ENCODE measurements at places on chromosomes 11 and 22.

- no peak for DNase-seq
Measured at GRCh38 chr11:11995601-11996000, 12.8 kb downstream of the DKK3 start.

DNA sequence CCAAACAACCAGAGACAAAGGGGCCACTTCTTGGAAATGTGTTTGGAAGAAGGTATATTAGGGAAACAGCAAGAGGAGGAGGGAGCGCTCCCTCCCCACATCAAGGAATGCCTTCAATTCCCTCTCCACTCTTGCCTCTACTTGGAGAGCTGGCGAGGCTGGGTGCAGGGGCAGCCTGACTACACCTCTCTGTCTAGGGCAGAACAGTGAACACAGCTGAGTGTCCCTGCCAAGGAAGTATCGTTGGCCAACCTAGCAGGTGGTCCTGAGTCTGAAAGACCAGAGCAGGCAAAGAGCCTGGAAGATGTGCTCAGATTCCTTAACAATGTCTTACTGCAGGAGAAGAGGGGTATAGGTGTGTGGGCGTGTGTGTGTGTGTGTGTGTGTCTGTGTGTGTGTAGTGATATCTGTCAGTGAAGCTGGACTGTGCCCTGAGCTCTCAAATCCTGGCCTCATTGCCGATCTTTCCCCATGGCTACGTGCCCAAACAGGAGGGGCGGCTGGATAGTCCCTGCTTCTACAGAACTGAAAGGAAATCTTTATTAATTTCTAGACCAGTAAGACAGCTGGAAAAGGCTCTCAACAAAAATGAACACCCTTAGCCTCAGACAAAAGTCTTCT, 46.8 kb downstream of the PAMR1 start:
- no peak for DNase-seq

- no peak for DNase-seq
Measured at GRCh38 chr11:102546923-102547471, 16.4 kb upstream of the MMP7 start.

DNA sequence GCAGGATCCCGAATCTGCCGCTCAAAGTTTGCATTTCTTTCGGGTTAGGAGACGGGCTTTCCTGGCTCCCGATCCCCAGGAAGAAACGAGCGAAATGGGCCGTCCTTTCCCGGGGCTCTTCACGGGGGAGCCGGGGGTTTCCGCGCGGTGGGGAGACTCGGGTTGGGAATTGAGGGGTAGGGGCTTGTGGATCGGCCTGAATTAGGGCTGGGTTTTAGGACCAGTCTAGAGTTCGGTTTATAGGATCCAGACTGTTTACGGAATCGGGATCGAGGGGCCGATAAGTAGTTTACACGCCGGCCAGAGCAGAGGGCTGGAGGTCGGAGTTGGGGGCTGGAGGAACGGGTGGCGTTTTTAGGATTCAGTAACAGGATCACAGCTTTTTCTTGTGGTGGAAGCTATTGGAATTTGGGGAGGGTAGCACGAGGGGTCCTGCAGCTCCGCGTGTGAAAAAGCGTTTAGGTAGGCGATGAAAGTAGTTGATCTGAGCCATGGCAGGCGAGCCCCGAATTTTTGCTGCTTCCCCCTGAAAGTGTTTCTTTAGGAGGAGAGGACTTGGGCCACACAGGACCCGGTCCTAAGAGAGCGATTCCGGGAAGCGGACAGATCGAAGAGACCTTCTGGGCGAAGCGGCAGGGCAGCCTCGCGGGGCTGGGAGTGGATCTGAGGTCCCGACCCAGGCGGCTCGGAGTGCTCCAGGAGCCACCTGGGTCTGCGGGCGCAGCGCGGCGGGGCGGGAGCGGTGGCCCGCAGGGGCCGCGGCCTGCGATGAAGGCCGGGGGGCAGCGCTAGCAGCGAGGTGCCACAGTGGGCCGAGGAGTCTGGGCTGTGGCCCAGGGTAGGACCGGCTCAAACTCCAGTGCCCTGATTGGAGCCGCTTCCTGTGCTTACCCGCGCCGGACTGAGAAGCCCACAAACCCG, 1.6 kb downstream of the PKNOX2 start:
- DNase-seq: no peak

DNA sequence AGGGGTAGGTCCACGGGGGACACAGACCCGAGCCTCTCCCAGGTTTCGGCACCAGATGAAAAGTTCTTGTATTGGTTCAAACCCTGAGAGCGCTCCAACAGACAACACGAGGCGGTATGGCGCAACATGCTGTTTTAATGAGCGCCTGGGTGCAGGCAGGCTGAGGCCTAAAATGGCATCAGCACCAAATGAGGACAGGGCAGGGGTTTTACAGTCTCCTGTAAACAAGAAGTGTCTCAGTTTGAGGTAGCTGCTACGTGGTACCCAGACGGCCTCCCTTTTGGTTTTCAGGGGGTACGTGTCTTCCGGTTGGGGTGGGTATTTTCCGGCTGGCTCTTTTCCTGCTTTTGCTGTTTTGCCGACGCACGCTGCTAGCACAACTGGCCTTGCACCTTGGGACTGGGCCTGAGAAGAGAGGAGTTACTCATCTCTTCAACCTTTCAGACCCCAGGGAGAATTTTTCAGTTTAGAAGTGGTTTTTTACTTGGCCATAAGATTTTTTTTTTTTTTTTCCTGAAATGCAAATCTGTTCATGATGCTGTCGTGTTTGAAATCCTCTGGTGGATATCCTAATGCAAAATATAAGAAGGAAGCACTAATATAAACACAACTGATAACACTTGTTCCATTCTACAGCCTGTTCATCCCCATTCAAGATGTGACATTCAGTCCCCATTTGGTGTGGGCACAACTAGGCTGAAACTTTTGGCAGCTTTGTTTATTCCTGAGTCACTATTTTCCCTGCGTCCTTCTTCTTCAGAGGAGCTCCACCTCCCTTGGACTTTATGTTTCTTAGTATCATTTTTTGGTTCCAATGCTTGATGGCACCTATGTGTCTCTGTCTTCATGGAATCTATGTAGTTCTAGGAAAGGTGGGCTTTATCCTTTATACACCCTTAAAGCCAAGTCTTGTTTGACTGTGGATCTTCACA, 6.5 kb downstream of the PPFIBP2 start:
- DNase-seq: no peak

- DNase-seq: no peak
Measured at GRCh38 chr11:114092478-114092877, 33.0 kb downstream of the ZBTB16 start.

- DNase-seq: no peak
Measured at GRCh38 chr11:127493330-127494022, 492.9 kb upstream of the KIRREL3 start.

DNA sequence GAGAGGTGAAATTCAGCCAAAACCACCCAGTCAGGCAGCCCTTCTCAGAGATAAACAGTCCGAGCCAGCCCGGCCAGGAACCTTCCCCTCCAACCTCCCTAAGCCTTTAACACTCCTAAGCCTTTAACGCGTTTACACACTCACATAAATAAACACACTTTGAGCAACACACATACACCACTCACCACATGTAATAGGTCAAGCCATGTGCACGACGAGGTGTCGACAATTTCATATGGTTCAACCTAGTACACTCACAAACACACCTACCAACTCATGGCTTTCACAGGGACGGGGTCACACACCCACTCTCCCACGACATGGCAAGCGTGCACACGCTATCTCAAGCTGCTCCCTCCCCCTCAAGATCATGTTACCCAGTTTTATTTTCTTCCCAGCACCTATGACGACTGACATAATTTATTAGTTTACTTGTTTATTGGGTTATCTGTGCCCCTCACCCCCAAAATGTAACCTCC, 15.5 kb downstream of the SLC43A1 start:
- DNase-seq: no peak

DNA sequence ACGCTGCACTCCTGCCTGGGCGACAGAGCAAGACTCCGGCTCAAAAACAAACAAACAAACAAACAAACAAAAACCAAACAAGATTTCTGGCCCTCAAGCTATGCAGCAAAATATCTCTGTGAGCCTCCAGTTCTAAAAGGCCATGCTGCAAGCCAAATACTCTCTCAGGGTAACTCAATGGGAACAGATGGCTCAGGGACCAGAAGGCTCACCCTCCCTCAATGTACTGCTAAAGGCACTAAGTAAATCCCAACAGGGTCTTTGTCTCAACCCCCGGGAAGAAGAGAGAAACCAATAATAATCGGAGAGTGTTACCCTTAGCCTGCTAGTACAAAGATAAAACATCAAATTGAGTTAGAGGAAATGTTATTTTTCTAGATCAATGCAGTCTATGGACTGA, 119.7 kb upstream of the ZC3H12C start:
- no peak for DNase-seq

DNA sequence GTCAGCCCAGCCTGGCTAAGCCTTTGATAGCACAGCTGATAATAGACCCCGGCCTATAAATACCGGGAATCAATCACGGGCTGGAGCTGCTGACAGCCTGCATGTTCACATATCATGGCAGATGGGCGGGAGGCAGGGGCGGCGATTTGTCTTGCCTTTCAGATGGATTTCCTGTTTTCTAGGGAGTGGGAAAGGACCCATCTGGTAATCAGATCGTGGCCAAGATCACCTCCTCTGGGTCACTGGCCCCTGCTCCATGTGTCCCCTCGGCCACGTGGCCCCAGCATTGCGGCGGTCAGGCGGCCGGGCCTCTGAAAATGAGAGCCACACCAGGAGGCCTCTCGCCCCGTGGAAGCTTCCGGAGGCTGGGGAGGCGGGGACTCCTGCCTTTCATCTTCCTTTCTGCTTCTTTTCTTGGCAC, 36.6 kb downstream of the SMIM38 start:
- no peak for DNase-seq

DNA sequence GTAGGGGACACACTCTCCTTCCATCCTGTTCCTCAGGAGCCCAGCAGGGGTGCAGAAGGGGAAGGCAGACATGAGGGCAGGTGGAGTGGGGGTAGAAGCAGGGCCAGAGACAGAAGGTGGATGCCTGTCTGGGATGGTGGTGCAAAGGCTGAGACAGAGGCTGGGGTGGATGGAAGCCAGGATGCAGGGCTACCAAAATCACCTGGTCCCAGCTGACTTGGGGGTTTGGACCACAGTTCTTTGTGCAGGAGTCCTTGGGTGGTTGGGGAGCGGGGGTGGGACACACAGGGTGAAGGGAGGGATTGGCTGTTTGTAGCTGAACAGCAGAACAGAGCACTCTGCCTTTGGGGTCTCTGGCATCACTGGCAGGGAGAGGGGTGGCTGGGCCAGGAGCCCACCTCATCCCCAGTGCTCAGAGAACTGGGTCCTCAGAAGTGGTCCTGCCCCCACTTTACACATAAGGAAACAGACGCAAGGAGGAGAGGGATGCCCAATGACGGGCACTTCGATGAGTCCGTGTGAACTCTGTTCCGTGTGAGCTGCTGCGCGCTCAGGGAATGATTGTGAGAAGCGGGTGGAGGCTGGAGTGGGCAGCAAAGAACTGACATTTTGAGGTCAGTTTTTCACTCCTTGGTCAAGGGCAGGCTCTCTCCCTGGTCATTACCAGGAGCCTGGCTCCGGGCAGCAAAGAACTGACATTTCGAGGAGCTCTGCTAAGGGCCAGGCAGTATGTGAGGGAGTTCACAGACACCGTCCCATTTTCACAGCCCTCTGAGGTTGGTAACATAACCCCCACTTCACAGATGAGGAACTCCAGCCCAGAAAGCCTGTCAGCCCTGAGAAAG, 1.9 kb downstream of the TAGLN start:
- no peak for DNase-seq

DNA sequence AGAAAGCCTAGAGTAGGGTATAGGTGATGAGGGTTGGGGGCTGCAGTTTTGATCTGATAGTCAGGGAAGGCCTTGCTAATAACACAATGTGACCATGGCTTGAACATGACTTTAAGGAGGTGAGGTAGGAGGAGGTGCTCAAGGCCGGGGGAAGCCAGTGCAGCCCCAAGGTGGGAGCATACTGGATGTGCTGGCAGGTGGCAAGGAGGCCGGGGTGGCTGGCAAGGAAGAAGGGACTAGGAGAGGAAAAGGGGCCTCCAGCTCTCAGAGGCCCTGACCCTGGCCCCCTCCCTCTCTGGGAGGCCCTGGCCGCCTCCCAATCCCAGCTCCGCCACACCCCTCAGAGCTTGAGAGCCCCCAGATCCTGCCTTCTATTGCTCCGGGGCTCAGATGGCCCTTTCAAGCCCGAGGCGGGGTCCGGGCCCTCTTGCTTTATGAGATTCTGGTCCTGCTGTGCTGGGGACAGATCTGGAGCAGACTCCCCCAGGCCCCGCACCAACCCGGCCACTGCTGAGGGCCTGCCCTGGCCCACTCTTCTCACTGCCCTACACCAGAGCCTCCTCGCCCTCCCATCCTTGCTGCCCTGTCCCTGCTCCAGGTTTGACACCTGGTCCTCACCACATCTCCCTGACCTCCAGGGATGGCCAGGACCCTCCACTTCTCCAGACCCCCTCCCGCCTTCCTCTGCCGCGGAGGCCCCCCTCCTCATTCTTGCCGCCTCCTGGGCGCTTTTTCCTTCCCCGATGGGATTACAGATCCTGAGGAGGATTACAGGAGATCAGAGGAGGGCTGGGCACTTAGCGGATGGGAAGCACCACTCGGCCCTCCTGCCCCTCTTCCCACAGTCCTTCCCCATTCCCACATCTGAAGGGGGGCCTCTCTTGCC, 1.8 kb downstream of the PITPNM1 start:
- DNase-seq: no peak

GRCh38 chr22:26589367-26589844, 526 bp downstream of the TPST2 start:
- DNase-seq: no peak

DNA sequence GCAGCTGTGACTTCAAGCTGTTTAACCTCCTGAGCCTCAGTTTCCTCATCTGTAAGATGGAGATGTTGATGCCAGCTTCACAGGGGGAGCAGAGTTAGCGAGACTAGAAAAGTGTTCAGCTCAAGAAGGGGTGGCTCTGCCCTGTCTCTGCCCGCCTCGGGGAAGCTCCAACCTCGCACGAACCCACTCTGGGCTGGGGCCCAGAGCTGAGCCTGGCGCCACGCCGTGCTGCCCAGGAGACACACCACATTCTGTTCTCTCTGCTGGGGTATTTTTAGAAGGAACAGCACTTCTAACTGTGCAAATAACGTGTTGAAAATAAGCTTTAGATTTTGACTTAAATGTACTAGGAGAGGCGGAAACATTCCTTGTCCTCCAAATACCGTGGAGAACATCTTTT, 74.1 kb downstream of the PHF21B start:
- no peak for DNase-seq

DNA sequence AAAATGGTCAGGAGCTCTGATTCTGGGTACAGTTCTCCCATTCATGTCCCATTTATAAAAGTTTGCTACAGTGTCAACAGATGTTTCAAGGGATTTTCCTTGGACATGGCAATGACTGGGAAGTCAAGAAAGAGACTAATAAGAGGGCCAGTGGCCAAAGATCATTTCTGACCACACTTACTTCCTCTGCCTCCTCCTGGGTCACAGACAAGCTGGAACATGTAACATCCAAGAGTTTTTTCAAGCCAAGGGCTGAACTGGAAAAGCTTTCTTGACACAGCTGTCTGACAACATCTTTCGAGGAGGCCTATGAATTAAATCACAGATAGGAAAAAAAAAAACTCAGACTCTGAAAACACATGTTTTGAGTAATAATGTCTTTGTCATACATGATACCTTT, 8.7 kb downstream of the COMMD9 start:
- no peak for DNase-seq

- DNase-seq: no peak
Measured at GRCh38 chr11:76682684-76683083, 12.1 kb upstream of the LRRC32 start.

GRCh38 chr11:110425751-110426545, 3.8 kb upstream of the FDX1 start:
- DNase-seq: no peak

All from stimulated activated CD4-positive, alpha-beta T cell treated with anti-CD3 and anti-CD28 coated beads, Interleukin-1b, Interleukin-23, amount 100 ng/mL, for 1 hour (primary cell).